ENCODE measurements at places on chromosomes 4 and X.

DNA sequence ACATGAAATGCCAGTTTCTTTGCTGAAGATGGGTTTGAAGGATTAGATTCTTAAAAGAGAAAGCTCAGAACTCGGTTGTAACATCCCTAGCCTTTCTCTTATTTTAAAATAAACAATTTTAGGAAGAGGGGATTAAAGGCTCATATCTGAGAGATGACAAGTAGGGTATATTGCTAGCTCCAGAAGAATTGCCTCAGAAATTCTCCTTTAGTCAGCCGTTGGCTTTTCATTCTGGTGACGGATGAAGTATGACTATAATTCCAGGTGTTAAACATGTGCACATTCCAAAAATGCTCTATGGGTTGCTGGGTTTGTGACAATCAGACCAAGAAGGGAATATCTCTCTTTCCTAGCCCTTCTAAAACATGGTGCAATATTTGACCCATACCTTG, 17.8 kb downstream of the DKK2 start:
- no peak for DNase-seq

DNA sequence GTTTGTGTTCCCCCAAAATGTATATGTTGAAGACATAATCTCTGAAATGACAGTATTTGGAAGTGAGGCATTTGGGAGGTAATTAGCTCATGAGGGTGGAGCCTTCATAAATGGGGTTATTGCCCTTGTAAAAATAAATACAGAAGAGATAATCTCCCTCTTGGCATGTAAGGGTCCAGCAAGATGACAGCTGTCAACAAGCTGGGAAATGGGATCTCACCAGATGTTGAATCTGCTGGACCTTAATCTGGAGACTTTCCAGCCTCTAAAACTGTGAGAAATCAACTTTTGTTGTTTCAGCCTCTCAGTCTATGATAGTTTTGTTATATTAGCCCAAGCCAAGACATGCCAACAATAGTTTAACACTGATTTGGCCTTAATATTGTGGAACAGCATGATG, 438.2 kb upstream of the PCDH7 start:
- no peak for DNase-seq

DNA sequence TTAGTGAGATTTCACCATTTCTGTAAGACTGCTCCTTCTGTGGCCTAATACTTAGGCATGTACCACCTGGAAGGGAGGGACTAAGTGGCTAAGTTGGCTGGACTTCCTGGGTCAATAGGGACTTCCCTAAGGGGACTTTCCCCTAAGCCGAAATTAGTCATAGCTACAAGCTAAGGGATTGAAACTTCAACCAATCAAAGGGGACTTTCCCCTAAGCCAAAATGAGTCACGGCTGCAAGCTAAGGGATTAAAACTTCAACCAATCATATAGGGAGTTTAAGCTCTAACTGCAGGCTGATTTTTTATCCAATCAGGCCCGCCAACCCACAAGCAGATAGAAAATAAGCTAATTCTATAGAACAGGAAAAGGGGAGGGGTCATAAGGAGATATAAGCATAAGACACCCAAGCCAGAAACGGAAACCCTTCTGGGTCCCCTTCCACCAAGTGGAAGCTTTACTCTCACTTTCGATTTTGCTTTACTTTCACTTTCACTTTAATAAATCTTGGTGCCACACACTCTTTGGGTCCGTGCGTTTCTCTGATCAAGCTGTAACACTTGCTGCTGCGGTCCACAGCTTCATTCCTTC, 382.8 kb downstream of the KLHL4 start:
- DNase-seq: no peak

DNA sequence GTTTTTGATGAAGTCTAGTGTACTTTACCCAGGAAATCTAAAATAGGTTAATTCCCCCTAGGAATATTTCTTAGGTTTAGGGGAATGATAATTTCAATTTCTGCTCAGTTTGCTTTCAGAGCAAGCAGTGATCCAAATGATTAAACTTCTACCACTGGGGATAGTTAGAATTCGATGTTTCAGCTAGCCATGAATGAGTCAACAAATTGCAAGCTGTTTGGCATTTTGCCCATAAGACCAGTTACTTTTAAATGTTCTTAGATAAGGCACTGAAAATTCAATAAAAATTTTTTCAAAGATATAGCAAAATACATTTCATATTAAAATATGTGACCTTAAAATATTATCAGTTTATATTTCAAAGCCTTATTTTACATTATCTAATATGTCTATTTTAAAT, 993.6 kb downstream of the ARAP2 start:
- no peak for DNase-seq

- DNase-seq: no peak
Observed at GRCh38 chr4:169791062-169791461, 33.3 kb upstream of the HPF1 start.

DNA sequence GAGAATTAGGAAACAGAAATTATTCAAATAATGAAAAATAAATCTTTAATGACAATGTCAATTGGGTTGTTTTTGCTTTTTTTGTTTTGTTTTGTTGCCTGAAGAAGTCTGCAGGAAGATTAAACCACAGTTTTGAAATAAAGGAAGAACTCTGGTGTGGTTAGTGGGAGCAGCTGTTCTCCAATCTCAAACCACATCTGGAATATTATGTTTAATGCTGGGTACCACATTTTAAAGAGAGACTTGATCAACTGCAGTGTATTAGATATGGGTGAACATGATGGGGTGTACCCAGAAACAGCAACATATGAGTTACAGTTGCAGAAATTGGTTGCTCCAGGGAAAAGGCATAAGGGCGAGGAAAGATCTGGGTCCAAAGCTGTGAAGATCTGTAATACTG, 171.2 kb upstream of the RPL34 start:
- DNase-seq: no peak

- DNase-seq: no peak
Observed at GRCh38 chr4:13524504-13525243, 19.6 kb downstream of the NKX3-2 start.

DNA sequence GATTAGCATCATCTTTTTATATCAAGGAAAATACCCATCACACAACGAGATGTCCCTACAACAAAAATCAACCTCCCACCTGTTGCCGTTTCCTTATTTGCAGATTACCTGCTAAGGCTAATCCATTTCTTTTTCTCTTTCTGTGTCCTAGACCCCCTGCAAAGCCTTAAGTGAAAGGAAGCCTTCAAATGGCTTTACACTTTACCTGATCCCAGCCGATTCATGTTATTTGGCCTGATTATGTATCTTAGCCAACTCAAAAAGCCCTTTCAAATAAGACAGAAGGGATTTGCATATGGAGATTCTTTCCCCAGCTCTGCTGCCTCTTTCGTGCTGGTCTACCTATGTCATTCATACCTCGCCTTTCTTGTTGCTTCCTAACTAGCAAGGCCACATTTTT, 14.4 kb downstream of the ABCG2 start:
- no peak for DNase-seq

- no peak for DNase-seq
Observed at GRCh38 chrX:69844636-69845035, 205.1 kb downstream of the AWAT2 start.

DNA sequence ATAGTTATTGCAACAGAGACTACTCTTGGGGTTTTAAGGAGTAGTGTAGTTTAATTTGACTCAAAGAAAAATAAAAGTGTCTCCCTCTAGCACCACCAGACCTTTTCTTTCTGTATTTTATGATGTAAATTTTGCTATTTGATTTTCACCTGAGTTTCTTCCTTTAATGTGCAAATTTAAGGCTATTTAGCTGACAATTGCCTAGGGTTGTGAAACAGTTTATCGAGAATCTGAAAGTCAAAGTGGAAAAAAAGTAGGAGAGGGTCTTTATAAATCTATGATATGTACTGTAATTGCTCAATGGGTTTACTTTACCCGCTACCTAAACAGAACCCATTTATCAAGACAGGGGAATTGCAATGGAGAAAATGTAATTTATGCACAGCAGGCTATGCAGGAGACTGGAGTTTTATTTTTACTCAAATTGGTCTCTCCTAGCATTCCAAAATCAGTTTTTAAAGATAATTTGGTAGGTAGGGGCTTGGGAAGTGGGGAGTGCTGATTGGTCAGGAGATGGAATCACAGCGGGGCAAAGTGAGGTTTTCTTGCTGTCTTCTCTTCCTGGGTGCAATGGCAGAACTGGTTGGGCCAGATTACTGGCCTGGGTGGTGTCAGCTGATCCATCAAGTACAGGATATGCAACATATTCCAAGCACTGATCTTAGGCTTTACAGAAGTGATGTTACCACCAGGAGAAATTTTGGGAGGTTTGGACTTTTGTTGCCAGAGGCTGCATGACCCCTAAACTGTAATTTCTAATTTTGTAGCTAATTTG, 228.6 kb upstream of the TACR3 start:
- DNase-seq: no peak

- no peak for DNase-seq
Observed at GRCh38 chrX:55312655-55313054, 47.9 kb upstream of the PAGE3 start.

GRCh38 chr4:90403781-90404180, 276.6 kb downstream of the CCSER1 start:
- no peak for DNase-seq

- DNase-seq: no peak
Observed at GRCh38 chr4:173520921-173521466, 9.0 kb downstream of the HAND2 start.

DNA sequence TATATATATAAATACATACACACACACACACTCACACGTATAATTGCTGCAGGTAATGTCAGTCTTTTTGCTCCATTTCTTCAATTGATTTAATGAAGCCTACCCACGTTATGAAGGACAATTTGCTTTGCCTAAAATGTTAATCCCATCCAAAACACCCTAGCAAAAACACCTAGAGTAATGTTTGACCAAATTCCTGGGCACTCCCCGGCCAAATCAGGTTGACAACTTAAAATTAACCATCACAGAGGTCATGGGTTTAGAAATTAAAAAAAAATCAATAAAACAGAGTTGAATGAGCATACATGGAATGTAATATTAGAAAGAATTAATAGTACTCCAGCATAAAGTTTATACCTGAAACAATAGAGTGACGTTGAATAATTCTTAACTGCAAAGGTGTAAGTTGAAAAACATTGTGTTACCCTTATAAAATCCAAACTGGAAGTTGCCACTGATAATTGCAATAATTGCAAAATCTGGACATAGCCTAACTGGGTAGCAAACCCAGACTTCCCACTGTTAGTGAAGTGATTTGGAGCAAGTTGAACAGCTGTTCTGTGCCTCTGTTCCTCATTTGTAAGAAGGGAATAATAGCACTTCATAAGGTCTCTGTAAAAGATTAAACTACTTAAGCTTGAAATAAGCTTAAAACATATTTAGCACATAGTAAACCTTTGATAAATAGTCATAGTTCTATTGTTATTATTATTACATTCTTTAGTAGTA, 2120.5 kb downstream of the PCDH7 start:
- no peak for DNase-seq

DNA sequence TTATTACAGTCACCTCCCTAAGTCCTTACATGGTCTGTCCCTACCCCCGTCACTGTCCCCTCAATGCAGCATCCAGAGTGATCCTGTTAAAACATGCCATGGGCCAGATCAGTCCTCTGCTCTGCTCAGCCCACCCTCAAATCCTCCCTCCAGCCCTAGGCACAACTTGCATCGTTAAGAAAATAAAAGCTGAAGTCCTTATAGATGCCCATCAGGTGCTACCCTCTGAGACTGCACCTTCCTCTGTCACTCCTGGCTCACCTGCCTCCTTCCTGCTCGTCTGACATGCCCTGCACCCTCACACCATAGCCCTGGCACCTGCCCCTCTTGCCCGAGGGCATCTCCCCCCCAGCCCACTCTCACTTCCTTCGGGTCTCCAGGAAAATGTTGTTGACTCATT, 4.1 kb downstream of the STK32B start:
- no peak for DNase-seq

DNA sequence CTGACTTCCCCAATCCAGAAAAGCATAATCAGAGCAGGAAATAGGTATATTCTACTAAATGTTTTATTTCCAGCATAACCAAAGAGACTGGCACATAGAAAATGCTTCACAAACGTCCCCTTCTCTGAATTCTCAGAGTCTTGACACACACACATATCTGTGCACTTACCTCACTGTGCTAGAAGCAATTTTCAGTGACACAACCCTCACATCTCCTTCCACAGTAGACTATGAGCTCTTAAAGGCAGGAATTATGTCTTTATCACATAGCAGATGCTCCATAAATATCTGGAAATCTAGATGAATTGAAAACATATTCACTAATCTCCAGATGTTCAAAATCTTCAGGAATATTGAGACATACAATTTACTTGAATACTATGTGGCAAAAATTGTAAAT, 5.9 kb downstream of the SOWAHB start:
- DNase-seq: no peak

DNA sequence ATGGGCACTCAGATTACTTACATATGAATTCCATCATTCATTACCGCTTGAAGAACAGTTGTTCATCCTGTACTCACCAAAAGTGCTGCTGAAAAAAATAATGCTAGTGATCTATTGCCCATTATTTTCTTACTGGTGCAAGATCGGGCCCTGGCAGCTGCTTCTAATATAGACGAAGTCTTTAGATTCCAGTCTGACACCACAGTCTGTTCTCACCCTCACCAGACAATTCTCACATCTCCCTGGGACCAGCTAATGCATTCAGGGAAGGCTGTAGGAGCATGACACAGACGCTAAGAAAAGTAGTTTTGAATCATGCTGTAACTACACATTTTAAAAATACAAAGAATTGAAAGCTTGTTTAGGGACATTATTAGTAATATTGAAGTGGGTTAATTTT, 13.8 kb downstream of the GEMIN8 start:
- DNase-seq: no peak

GRCh38 chrX:135463937-135464336, 42.2 kb downstream of the SMIM10L2A start:
- DNase-seq: no peak

DNA sequence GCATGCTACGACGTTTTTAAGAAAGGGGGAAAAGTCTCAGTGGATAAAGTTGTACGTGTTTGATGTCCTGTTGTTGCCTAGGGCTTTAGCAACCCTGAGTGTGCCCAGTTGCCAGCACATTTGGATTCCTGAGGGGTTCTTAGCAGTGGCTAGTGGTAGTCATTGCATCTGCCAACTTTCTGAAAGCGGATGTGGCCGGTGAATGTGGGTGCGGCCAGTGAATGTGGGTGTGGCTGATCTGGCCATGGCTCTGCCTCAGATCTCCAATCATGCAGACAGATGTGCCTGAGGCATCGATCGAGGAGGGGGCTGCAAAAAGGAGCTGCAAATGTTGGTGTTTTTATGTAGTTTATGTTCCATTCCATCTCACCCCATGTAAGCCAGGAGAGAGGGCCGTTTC, 41.5 kb upstream of the FAT1 start:
- no peak for DNase-seq

GRCh38 chr4:76526585-76526990, 91.6 kb downstream of the SHROOM3 start:
- no peak for DNase-seq

DNA sequence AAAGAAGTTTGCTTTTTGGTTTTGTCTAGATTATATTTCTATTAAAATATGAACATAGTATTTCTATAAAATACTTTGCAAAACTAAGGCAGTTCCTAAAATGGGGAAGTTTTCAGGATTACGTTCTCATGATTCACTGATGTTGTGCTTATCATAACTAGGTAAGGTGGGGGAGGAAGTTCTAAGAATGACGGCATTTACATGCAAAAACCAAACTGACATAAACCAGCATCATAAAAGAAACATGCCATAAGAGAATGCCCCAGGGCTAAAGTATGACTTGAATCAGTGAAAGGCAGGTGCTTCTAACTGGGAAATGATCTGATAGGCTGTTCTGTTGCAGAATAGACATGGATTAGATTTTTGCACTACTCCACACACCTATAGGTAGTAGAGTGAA, 204.7 kb upstream of the JADE1 start:
- no peak for DNase-seq

- DNase-seq: no peak
Observed at GRCh38 chr4:172813359-172813923, 355.2 kb upstream of the GALNT7 start.

Data from renal cortex interstitium (tissue), 15 donors.